Left cardiac atrium (tissue), 4 donors: ENCODE measurements at places on chromosomes 13 and 19. TPM values are rescaled to one million over a fixed set of nuclear protein-coding genes. Genes with fewer than 3 reads are reported as not detected.

The ZNF430 gene
- total RNA-seq = 4.7 TPM

The CDKN2D gene
- 6.6 TPM for total RNA-seq

The RGL3 gene
- 15.1 TPM for total RNA-seq

The THSD8 gene
- total RNA-seq = 3.2 TPM

The ZNF837 gene
- total RNA-seq = 0.53 TPM

The CYP2A6 gene
- total RNA-seq = not detected

The NLRP7 gene
- total RNA-seq = not detected

The LRG1 gene
- 1.1 TPM for total RNA-seq

The PRR36 gene
- 0.24 TPM for total RNA-seq

The SHC2 gene
- total RNA-seq = 10.7 TPM

The FZR1 gene
- 19.5 TPM for total RNA-seq

The ZNF763 gene
- total RNA-seq = 3.4 TPM

The NFIC gene
- total RNA-seq = 144 TPM

The MICU2 gene
- total RNA-seq = 43.5 TPM

The PLK5 gene
- not detected for total RNA-seq

DNA sequence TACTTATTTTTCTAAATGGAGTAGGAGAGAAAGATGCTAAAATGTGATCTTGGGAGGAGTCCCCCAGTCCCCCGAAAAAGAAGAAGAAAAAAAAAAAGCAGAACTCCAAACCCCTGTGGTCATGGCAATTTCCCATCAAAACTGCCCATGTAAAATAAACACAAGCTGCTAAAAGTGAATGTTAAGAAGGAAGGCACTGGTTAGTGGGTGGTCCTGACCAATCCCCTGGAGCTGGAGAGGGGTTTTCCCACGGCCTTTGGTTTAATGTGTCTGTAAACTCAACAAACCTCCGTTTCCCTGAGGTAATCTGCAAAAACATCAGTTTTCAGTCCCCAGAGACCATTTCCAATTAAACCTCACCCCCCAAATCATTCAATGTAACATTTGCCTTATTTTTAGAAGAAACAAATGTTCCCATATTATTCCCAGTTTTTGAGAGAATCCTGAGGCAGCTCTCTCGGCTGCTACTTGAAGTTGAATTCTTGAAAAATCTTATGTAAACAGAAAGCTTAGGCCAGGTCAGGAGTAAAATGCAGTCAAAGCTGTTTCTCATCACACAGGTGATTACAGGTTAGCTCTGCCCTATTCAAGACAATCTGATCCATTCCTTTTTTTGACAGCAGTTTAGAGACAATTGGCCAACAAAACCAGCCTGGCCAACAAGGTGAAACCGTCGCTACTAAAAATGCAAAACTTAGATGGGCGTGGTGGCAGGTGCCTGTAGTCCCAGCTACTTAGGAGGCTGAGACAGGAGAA is 17.0 kb downstream of the RAB3D start:
- no peak for DNase-seq

DNA sequence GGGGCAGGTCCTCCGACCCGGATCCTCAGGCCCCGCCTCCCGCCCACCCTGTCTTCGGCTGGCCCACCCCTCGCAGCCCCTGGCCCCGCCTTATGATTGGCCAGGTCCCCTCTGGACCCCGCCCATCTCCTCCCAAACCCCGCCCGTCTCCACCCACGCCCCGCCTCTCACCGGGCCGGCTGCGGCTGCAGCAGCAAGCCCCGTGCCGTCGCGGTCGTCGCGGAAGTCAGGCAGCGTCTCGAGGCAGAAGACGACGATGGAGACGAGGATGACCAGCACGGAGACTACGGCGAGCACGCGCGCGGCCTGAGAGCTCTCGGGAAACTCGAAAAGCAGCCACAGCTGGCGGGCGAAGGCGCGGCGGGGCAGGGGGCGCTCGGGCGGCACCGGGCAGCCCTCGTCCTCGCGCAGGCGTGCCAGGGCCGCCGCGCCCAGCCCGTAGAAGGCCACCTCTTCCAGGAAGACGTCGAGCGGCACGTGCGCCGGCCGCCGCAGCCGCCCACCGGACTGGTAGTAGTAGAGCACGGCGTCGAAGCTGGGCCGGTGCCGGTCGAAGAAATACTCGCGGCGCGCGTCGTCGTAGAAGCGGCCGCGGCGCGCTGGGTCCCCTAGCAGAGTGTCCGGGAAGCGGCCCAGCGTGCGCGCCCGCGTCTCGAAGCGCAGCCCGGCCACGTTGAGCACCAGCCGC is 495 bp downstream of the KCNA7 start:
- peak; percentile 29 for DNase-seq

DNA sequence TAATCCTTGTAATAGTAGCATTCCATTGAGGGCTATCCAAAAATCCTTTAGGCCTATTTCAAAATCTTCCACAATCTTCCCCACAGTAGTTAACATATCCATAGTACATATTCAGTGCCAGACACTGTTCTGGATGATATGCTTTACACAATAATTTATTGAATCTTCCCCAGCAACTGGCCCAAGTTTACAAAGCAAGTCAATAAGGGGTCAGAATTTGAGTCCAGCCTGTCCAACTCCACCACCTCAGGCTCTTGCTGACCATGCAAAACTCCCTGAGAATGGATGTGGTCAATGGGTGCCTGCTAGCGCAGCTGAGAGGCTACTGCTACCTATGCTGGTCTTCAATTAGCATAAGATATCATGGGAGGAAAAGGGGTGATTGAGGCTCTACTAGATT is 529.6 kb downstream of the FGF9 start:
- DNase-seq = no peak

GRCh38 chr19:52248241-52248640 is 21.1 kb upstream of the ZNF766 start:
- peak; percentile 60 for DNase-seq

DNA sequence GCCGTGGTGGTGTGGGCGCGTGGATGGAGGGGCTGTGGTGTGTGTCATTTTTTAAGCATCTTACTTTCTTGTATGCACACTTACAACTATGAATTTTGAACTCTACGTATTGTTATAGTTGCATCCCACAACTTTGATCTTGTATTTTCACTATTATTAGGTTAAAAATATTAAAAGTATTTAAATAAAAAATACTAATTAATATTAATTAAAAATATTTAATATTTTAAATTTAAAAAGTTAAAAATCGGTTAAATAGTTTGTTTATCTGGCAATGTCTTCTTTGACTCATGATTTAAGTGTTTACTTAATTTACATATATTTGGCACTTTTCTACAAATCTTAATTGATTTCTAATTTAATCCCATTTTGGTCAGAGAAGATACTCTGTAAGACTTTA is 17.8 kb upstream of the GJB6 start:
- DNase-seq = no peak

DNA sequence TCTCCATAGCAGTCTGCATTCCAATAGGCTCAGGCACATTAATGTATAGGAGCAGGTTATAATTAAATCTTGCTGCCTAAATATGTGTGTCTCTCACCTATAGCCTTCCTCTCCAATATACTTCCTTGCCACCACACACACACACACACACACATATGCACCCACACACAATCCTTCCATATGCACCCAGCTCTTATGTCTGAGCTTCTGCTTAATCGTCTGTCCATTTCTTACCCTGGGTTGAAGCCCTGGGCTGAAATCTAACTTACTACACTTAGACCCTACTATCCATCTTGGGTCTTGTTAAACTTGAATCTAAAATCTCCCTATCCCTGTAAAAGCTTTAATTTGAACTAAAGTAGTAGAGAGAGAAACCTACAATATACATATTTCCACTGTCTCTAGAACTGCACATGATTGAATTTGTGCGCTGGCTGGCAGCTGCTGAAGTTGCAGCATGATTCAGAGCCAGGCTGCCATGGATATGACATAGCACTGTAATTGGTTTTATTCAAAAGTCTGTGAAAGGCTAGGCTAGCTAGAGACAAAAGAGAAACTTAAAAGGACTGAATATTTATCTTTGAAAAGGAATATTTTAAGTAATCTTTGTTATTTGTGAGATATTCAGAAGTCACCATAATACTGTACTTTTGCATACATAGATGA is 25.7 kb upstream of the FREM2 start:
- DNase-seq = no peak

- no peak for DNase-seq
Observed at GRCh38 chr13:34523406-34523805, 418.7 kb upstream of the NBEA start.

- peak; percentile 52 for DNase-seq
Observed at GRCh38 chr19:48926909-48927308, 6.6 kb upstream of the DHDH start.

GRCh38 chr19:30214651-30215051 is 157.5 kb upstream of the ZNF536 start:
- no peak for DNase-seq

DNA sequence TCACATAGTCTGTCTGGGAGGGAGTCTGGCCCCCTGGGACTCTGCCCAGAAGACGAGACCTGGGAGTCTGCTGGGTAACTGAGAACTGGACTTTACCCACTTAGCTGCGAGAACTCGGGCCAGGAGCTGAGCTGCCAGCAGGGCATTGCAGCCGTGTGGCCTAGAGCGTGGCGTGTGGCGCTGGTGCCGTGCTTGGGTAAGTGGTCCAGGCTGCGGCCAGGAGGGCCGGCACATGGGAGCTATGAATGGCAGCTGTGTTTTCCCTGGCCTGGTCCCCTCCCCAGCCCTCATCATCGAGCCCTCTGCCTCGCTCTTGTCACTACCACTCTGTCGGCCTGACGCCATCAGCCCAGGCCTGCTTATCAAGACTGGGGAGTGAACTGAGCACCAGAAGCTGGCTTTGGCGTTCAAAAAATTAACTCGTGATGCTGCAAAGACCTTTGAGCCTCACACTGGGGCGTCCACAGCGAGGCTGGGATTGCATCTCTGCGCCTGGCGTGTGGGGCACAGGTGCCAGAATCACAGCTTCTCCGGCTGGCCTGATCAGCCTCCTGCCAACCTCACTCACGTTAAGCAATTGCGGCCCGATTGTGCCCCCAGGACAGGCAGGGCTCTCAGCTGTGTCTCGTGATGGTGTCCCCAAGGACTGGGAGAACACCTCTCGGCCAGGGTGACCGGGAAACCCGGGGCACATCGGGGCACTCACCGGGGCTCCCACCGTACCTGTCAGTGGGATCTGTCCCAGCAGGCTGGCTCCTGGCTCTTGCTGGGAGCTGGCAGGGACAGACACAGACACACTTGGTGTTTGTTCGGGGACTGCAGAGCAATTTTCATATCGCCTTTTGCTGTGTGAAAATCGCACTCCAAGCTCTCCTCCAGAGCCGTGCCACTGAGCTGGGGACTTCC is 85.9 kb downstream of the KDM4B start:
- DNase-seq = peak; percentile 62

DNA sequence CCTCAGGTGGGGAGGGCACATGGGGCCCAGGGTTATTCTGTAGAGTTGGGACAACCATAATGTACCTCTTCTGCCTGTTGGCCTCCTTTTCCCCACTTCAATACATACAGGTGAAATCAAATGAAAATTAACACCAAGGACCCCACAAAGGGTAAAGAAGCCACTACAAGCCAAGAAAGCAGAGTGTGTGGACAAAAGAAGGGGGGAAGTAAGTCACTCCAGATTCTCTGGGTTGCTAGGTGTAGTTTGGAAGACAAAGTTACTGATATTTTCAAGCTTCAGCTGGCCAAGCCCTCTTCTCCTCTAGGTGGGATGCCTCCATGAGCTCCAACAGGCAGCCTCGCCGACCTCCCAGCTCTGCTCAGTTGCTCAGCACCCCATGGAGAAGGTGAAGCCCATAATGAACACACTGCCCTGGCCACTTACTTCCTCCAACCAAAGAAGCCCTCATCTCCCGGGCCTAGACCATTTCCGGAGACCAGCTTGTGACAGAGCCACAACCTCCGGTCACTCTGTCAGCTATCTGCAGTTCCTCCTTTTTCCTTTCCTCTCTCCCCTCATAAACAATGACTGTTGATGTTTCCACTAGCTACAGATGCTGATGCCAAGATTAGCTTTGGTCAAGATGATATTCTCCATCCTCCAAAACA is 66.8 kb upstream of the MED4 start:
- DNase-seq = peak; percentile 49

GRCh38 chr19:46596008-46596407 is 5.1 kb upstream of the CALM3 start:
- DNase-seq = no peak

GRCh38 chr19:53992815-53993214 is 1.4 kb downstream of the CACNG6 start:
- no peak for DNase-seq

GRCh38 chr13:44093607-44094564 is 214.2 kb downstream of the LACC1 start:
- no peak for DNase-seq

- peak; percentile 92 for DNase-seq
Observed at GRCh38 chr19:54209811-54210494, 9.3 kb downstream of the RPS9 start.

DNA sequence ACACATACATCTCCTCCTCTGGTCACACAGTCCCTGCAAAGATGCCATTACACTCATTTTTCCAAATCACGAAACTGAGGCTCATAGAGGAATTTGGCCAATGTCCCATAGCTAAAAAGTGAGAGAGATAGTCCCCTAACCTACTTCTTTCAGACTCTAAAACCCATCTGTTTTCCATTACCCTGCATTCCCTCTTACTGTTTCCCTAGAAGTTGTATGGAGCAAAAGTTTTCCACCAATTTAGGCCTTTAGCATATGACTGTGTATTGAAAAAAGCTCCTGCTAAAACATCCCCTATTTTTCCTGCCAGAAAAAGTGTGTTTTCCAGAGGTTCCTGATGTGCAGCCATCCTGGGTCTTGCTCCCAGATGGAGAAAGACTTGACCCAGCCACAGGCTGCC is 16.3 kb downstream of the SERP2 start:
- DNase-seq = no peak

GRCh38 chr13:75473468-75473867 is 8.5 kb downstream of the TBC1D4 start:
- DNase-seq = no peak

DNA sequence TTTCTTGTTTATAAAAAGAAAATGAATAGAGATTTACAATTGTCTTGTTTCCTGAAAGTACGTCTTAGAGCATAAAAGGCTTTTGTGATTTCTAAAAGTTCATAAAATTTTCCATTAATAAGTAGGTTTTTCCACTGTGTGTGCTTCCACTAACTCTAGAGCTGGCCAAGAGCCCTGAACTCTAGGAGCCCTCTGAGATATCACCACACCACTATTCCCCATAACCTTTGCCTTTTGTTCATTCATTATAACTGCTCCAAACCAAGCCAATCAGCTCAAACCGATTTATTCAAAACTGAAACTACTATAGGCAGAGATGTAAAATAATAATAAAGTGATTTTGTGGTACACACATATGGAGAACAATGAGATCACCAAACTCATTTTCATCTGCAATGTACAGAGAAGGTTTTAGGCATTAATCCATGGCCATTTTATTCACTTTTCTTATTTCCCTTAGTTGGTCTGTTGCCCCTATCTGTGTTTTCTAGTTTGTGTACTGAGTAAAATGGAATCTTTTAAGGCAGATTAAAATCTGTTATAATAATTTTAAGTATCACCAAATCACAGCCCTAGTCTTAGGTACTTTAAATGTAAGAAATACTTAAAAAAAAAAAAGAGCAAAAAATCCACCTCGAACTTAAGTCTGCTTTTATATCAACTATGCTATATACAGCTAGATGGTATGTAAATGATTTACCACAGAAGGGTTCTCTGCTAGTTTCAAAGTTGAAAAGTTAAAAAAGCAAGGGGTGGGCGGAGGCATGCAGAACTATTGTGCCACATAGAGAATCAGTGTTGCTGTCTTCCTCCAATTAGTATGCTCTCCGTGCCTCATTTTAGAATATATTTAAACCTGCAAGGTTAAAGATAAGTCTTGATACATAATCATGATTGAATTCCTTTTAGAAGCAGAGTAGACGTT is 311.3 kb downstream of the KLF12 start:
- DNase-seq = no peak

- peak; percentile 61 for DNase-seq
Observed at GRCh38 chr19:38727868-38728660, 16.2 kb downstream of the CAPN12 start.
